RPMI7951 (cell line): ENCODE measurements at places on chromosomes 5 and 9. TPM values are rescaled to one million over a fixed set of nuclear protein-coding genes. Genes with fewer than 3 reads are reported as not detected.

PTGER4 gene
- total RNA-seq: 1.2 and 2.2 TPM in 2 replicates

PAX5 gene
- total RNA-seq: not detected in 2 replicates

WDR31 gene
- 0.39 and 0.72 TPM in 2 replicates for total RNA-seq

FAM153A gene
- not detected in 2 replicates for total RNA-seq

SNCAIP gene
- total RNA-seq: not detected in 2 replicates

RASGRF2 gene
- total RNA-seq: 0.72 and 0.98 TPM in 2 replicates

RHOBTB3 gene
- total RNA-seq: 64.2 and 70.2 TPM in 2 replicates
